Thyroid gland (tissue), 4 donors: ENCODE measurements at places on chromosomes 4 and X.
A peak's percentile ranks its signal among the peaks of the same experiment; 100 is the strongest.

DNA sequence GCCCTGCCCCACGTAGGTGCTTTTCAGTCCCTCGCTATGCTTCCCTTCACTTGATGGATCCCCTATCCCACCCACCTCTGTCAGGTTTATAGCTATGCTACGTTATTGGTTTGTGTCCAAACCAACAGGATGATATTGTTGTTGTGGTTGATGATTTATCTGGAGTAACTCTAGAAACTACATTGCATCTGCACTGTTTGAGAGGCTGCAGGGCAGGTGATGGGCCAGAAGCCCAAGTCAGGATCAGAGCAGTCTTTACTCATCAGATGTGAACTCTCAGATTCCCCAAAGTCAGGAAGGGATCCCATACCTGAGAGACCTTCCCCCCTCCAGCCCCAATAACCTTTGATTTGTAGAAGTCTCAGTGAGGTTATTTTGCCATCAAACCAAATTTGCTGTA, 34.7 kb downstream of the ARX start:
- DNase-seq, result no peak

DNA sequence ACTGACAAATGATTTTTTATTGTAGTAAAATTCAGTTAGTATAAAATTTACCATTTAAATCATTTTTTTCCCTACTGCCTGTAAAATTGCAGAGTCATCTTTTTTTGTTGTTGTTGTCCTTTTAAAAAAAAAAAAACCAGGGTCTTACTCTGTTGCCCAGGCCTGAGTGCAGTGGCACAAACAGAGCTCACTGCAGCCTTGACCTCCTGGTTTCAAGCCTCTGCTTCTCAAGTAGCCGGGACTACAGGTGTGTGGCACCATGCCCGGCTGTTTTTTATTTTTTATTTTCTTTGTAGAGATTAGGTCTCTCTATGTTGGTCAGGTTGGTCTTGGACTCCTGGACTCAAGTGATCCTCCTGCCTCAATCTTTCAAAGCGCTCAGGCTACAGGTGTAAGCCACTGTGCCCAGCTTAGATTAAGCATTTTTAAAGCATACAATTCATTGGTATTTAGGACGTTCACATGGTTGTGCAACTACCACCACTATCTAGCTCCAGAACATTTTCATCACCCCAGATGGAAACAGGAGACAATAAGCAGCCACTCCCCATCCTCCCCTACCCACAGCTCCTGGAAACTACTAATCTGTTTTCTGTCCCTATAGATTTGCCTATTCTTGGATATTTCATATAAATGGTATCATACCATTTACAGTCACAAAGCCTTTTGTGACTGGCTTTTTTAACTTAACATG, 59.7 kb upstream of the PGRMC2 start:
- DNase-seq, result peak; percentile 78

GRCh38 chr4:179344861-179345260, 1902.6 kb upstream of the AGA start:
- no peak for DNase-seq

GRCh38 chrX:126137899-126138298, 28.2 kb downstream of the DCAF12L2 start:
- DNase-seq, result no peak

DNA sequence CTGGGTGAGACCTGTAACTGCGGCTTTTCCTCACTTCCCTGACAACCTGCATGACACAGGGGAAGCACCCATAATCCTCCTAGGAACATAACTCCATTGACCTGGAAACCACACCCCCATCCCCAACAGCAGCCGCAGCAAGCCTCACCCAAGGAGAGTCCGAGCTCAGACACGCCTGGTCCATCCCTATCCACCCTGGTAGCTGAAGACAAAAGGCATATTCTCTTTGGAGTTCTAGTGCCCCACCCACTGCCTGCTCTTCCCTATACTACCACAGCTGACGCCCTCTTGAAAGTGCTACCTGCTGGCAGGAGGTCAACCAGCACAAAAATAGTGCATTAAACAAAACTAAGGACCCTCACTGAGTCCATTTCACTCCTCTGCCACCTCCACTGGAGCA, 1080.9 kb upstream of the IGFBP7 start:
- DNase-seq, result no peak

- DNase-seq, result no peak
These were observed 54.9 kb downstream of the PGRMC2 start for GRCh38 chr4:128232719-128233118.

GRCh38 chr4:170599894-170600293, 510.1 kb upstream of the AADAT start:
- no peak for DNase-seq

- no peak for DNase-seq
These were observed 390.7 kb downstream of the GBA3 start for GRCh38 chr4:23083391-23083790.

GRCh38 chr4:106421441-106422296, 53.1 kb upstream of the GIMD1 start:
- no peak for DNase-seq

DNA sequence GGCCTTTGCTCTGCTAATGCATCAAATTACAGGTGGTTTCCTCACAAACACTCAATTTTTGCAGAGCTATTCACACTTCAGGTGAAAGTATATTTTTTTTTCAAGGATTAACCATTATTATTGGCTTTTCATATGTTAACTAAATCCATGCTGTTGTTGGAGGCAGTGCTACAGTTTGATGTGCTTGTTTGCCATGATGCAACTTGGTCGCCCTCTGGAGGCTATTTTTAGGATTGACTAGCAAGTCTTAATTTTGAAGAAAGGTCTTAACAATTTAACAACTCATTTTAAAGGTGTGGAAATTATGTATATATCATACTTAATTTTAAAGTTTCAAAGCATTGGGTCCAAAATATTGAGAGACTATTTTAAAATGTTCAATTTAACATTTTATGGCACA, 168.8 kb upstream of the FAM47A start:
- peak; percentile 22 for DNase-seq

DNA sequence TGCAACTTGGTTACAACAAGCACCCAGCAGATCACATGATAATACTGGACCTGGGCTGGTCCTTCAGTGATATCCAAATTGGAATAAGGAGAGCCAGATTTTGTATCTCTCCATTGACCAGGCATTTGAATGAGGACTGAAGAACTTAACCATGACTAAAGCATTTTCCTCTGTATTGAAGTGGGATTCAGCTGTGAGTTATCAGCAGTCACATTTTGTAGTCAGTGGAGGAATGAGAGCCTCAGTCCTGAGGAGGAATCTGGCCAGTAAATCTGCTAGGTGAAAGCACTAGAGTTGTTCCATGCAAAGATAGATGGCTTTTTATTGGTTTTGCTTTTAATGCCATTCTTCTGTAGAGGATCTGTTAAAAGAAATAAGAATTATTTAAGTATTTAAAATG, 1506.0 kb downstream of the PCDH7 start:
- no peak for DNase-seq

DNA sequence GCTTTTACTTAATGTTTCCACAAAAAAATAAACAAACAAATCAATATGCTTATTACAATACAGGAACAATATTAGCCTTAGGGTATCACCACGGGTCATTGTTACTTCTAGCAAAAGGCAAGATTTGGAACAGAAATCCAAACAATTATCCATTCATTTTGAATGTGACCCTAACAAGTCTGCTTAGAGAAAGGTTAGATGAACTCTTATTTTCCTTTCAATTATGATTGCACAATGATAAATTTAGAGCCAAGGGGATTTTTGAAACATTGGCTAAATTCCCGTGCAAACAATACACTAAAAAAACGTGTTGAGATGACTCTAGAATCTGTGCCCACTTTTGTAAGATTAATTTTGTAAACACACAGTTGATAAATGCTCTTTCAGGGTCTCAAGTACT, 474.7 kb downstream of the PCDH7 start:
- DNase-seq, result no peak
